ENCODE measurements at places on chromosomes 5 and 9. TPM values are rescaled to one million over a fixed set of nuclear protein-coding genes. Genes with fewer than 3 reads are reported as not detected.

DNA sequence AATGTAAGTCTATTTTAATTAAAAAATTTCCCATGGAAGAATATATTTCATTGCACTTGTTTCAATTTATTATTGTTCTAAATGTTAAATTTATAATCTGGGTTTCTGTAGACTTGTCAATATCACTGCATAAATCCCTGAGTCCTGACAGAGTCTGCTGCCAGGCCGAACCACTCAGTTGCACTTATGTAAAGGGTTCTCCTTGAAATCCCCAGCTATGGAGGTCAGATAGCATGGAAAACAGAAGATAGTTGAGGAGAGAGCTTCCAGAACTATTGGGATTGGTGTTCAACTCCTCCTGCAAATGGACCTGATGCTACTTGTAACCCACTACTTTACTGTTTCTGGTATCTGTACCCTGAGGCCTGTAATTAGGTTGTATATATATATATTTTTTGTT lies 37.2 kb downstream of the KDM4C start:
- H3K4me3 ChIP-seq = no peak overlapping the region
- H3K36me3 ChIP-seq = peaks cover 28% of the 10 kb centered on the region
- no peaks in the 10 kb centered on the region for H3K27me3 ChIP-seq
- DNase-seq = no peak
- no peaks in the 10 kb centered on the region for H3K4me1 ChIP-seq

- H3K4me1 ChIP-seq = no peaks in the 10 kb centered on the region
- H3K27me3 ChIP-seq = no peaks in the 10 kb centered on the region
- H3K4me3 ChIP-seq = no peak overlapping the region
- no peak for DNase-seq
- H3K36me3 ChIP-seq = no peaks in the 10 kb centered on the region
- no peak overlapping the region for H3K27ac ChIP-seq
Measured at GRCh38 chr5:38527475-38527874, 29.0 kb downstream of the LIFR start.

KCTD16 gene
- total RNA-seq = under 0.01 TPM

- DNase-seq = no peak
- no peak overlapping the region for H3K27ac ChIP-seq
- H3K4me1 ChIP-seq = no peaks in the 10 kb centered on the region
- no peaks in the 10 kb centered on the region for H3K27me3 ChIP-seq
- no peak overlapping the region for H3K4me3 ChIP-seq
Measured at GRCh38 chr5:91224969-91225368, 158.1 kb downstream of the ARRDC3 start.

GRCh38 chr9:129574911-129575585 lies 45.9 kb downstream of the C9orf50 start:
- no peak for DNase-seq
- no peak overlapping the region for H3K27ac ChIP-seq

Data from Peyer's patch (tissue), 4 donors.